NCI-H524 treated with DMSO at 0.1 percent for 48 hours (cell line): ENCODE measurements at places on chromosomes 16 and 17.

DNA sequence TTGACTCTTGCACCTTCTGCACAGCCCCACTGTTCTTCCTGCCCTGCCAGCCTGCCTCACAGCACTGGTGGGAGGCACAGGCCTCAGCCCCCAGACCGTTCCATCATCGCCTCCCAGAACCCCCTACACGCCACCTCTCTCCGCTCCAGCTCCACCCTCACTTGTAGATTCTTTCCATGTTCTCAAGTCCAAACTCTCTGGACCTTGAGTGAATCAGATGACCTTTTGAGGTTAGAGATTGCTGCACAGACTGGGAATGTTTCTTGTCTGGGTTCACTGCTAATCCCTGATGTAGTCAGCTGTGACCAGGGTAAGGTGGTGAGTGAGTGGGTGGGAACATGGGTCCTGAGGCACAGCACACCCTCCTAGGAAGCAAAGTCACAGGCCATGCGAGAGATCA is 272.4 kb downstream of the IRF8 start:
- no peak for DNase-seq

DNA sequence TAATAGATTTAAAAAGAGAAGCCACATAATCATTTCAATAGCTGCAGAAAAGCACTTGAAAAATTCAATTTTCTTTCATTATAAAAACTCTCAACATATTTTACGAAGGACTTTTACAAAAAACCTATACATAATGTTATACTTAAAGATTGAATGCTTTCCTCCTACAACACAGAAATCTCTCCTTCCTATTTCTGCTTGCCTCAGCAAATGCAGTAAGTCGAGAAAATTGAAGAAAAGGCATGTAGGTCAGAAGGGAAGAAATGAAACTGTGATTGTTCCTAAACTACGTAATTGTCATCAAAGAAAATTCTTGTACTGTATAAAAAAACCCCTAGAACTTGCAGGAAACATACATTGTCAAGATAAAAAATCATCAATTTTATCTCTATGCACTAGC is 267.1 kb downstream of the BCAS3 start:
- no peak for DNase-seq

GRCh38 chr17:19770985-19771735 is 23.1 kb upstream of the ALDH3A1 start:
- DNase-seq = no peak

DNA sequence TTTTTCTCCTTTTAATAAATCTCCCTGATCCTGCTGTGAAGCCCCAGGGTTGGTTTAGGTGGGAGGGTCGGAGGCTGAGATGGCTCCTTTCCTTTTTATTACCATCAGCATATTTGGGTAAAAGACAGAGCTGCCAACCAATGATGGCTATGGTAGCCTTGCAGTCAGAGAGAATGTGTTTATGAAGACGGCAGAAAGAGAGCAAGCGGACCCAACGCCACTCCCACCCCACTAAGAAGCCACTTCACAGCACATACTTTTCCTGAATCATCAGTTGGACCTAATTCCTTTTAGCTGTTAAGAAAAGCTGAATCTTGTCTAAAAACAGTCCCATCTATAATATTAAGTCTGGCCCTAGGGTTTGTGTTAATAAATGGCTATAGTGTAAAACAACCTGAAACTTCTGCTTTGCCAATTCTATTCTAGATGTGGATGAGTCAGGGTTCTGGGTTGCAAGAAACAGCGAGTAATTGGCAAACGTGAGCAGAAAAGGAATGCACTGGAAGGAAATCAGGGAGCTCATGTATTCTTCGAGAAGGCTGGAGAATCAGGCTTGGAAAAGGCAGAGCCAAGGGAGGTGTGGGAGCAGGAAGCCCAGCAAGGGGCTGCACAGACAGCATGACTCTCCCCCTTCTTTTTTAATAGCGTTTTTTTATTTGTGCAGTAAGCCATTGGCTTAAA is 34.0 kb upstream of the PRKCA start:
- DNase-seq = no peak

GRCh38 chr16:11224096-11224893 is 31.7 kb downstream of the SOCS1 start:
- no peak for DNase-seq
